ENCODE measurements at places on chromosomes 7 and 10.

GRCh38 chr10:100184426-100184825 lies 1.4 kb downstream of the ERLIN1 start:
- DNase-seq, result no peak

DNA sequence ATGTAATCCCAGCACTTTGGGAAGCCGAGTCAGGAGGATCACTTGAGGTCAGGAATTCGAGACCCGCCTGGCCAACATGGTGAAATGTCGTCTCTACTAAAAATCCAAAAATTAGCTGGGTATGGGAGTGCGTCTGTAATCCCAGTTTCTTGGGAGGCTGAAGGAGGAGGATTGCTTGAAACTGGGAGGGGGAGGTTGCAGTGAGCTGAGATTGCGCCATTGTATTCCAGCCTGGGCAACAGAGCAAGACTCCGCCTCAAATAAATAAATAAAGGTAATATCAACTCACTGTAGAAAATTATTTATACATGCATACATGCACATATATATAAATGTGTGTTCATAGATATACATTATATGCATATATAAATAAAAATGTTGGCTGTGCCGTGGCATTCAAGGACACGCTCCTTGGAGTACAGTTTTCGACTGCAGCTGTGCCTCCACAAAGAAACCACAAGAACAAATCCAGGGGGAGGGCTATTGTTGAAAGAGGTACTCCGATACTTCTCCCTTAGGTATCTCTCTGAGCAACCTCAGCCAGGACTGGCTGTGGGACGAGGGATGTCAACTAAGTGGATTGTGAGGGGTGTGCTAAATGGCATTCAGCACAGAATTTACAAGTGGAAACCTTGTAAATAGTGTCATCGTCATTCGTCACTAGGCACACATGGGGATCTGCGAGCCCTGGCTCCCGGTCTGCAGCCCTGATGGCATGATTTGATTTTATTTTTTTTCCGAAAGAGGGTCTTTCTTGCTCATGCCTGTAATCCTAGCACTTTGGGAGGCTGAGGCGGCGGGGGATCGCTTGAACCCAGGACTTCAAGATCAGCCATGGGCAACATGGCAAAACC lies 49.3 kb downstream of the HIP1 start:
- no peak for DNase-seq

- no peak for DNase-seq
Observed at GRCh38 chr10:8581521-8582225, 527.2 kb downstream of the GATA3 start.

GRCh38 chr10:17228091-17229015 lies at the start of gene VIM:
Gene VIM (plus strand): TSS chr10:17228241. CDS start chr10:17229423, 1,182 bp downstream.
- DNase-seq, result peak; percentile 87

DNA sequence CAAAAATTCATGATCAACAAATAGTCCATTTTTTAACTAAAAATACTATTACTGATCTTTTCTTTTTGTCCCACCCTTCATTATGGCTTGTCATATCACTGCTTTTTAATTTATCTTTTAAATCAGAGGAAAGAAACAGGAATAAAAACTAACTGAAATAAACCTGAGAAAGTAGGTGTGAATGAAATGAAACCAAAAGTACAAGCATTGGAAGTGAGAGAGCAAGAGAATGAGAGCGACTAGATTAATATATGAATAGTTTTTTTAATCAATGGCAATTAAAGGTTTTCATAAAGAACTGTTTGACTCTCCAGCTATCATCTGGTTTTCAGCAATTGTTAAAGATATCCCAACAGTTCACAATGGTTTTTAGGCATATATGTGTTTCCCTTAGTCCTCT lies 137.8 kb downstream of the SPAG6 start:
- no peak for DNase-seq

- DNase-seq, result no peak
Observed at GRCh38 chr10:88926566-88927415, 25.8 kb downstream of the ACTA2 start.

GRCh38 chr10:122565766-122566206 lies 5.2 kb downstream of the DMBT1 start:
- peak; percentile 74 for DNase-seq

DNA sequence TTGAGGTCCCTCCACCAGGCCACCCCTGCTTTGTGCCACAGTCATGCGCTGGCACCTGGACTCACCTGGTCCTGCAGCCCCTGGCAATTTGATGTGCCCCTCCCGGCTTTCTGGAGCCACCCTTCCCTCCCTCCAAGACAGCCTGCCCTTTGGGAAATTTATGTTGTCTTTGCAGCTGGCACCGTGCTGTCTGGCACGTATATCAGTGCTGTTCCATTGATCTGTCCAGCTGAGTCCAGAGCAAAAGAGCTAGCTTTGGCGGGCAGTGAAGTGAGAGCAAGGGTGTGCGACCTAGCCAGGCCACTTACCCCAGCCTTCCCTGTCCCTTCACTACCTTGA lies 5.7 kb downstream of the RARRES2 start:
- DNase-seq, result no peak

DNA sequence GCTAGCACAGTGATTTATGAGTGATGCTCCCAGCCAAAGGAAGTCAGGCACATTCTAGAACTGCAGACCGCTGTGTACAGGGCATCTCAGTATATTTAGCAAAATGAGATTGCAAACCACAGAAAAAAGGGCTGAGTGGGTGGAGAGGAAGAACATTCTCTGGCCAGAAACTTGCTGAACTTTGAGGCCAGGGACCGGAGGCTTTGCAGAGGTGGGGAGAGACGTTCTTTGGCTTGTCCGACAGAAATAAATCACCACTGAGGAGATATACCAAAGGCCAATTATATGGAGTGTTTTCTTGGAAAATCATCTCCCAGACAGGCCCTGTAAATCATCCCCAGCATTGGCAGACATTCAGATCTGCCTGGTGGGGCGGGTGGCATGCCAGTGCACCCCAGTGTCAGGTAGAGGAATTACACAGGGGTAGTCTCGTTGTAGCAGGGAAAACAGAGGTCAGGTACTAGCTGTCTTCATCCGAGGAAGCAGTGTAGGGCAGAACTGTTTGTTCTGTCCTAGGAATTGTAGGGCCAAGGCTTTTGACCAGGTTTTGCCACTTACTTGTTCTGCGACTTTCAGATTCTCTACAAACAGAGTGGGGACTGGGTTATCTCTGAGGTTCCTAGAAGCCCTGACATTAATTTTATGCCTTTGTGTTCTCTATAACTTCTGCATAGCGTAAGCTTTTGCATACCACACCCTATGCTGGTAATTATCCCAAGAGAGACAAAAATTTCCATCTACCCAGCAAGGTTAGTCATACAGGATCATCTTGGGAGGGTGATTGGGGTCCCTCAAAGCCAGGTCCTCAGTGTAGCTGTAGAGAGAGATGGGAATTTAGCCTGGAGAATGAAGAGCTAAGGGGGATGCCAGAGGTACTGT lies 655.6 kb downstream of the LRMDA start:
- no peak for DNase-seq

DNA sequence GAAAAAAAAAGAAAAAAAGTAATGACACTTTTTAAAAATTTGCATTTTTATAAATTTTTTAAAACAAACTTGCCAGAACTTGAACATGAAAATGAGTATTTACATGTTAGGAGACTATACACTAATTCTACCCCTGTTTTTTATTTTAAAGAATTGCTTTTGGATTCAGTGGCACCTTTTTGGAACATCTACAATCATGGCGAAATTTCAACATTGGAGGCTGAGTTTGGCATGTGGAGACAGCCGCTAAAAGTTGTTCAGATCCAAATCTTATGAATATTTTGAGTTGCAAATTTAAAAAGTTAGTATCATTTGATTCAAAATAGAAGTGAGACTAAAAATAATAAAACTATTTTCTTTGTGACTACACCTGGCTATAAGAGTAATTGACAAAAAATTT lies 804.2 kb downstream of the MAGI2 start:
- DNase-seq, result no peak

- no peak for DNase-seq
Observed at GRCh38 chr10:65845916-65846315, 1079.9 kb upstream of the LRRTM3 start.

All from activated T-cell treated with anti-CD3 and anti-CD28 coated beads, Interleukin-2, amount 50 U/mL, for 72 hours (primary cell).